Central memory CD4-positive, alpha-beta T cell (primary cell): ENCODE measurements at places on chromosomes 2 and 18.

DNA sequence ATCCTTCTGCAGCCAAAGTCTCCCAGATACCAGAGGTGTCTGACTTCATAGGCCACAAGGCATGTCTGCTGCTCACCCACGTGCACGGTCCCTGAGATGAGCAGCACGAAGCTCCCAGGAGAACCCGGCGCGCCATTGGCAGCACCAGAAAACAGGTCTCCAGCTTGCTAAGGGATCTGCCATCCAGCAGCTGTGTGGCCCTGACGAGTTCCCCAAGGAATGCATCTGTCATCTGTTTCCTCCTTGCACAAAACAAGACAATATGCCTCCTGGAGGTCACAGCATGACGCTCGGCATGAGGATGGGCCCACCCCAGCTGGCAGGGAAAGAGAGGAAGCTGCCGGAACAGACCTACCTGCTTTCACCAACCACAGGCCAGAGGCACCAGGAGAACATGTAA lies 29.2 kb downstream of the HS6ST1 start:
- no peak for DNase-seq

DNA sequence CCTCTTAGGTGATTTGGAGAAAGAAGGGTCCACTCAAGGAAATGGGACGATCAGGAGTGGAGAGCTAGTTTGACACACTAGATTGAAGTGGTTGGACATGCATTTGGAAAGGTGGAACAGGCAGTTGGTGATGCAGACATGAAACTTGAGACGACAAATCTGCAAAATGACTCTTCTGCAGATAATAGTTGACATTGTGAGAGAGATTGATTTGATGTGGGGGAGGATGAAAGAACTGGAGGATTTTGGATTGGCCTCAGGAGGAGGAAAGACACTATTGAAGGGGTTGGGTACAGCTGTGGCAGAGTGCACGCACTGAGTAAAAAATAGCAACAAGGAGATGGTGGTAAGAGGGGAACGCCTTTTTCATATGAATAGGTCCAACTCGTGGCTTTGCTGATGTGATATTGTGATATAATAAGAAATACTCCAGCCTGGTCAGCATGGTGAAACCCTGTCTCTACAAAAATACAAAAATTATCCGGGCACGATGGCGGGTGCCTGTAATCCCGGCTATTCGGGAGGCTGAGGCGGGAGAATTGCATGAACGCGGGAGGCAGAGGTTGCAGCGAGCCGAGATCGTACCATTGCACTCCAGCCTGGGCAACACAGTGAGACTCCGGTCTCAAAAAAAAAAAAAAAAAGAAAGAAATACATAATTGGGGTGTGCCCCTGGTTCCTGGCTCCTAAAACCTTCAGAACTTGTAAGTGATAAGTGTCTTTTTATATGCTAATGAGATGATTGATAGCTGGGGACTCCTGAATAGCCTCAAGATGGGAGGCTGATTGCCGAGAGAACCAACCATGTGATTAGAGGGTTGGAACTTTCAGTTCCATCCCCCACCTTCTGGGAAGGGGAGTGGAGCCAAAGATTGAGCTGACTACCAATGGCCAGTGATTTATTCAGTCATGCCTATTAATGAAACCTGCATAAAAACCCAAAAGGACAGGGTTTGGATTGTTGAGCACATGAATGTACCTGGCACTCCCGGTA lies 9.7 kb downstream of the TTLL4 start:
- DNase-seq: no peak

DNA sequence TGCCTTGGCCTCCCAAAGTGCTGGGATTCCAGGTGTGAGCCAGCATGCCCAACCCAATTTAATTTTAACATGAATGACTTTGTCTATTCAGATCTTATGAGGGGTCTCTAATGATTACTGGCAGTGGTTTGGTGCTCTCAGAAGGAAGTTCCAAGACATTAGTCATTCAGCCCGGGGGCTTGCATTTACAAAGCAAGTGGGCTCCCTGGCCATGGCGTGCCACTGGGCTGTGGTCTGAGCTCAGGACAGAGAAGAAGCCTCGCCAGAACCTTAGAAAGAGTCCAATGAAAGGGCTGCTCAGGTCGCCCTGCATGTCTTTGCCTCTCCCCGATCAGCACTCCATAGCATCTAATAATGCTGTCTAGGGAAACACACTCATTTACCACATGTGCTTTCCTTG lies 182.6 kb upstream of the CHAC2 start:
- DNase-seq: no peak

GRCh38 chr2:10360850-10361588 lies 58.3 kb downstream of the HPCAL1 start:
- DNase-seq: no peak

GRCh38 chr18:61334951-61335683 lies 1.9 kb downstream of the CDH20 start:
- DNase-seq: no peak

GRCh38 chr2:3639015-3639630 lies 18.9 kb upstream of the ALLC start:
- DNase-seq: no peak

DNA sequence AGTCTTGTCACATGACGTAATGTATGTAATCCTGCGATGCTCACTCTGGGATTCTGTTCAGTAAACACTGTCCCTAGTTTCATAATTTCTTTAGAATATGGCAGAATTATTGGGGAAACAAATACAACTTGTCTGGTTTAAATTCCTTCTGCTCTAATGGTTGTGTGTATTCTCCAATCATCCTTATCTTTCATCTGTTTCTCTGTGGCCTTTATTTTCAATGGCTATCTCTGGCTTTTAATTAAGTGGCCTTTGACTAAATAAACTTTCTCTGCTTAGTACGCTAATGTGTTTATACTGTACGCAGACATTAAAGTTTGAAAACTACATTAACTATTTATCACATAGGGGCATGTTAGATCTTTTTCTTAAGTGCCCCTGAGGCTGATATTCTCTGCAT lies 40.9 kb downstream of the CDH7 start:
- DNase-seq: no peak

DNA sequence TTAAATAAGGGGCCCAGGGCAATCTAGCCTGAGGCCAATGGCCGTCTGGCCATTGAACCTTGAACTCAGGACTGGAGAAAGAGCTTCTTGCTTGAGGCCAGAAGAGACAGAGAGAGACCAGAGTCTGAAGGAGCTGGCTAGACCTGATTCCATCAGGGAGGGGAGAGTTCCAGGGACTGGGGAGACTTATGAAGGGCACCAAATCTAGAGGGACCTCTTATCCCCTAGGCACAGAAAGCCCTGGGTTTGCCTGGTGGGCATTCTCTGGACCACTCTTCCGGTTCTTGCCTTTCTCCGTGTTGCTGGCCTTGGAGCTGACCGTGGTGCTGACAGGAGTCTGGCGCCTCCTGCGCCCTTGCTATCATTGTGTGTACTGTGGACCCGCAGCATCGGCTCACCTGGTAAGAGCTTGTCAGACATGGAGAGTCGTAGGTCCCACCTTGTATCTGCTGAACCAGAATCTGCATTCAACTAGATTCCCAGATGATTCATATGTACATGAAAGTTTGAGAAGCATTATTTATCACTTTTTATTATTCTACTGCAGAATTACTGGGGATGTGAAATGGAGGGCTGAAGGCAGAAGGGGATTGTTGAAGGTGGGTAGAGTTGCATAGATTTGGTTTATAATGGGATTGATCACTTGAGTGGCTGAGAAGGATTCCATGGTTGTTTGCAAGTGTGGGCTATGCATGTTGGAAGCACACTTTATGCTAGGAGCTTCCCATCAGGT lies 4.3 kb upstream of the TRPM8 start:
- DNase-seq: no peak

DNA sequence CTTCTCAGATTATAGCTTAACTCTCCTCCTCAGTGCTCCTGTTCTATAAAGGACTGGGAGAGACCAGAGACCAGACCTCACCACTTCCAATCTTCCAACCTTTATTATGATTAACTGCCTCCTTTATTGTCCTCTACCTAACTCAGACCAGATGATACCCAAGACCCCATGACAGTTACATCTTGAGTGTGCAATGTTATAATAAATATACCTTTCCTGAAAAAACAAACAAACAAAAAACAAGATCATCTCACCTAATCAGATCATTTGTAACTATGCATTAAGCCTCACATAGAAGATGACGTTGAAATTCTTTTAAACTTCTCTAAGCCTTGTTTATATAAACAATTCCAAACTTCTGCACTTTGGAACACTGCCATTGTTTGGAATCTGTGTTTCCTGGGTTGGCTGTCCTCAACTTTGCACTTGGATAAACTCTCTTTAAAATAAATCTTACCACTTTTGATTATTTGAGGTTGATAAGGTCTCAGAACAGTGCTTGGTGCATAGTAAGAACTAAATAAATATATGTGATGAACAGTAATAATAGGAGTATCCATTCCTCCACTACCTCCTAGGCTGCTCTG lies 342.7 kb downstream of the TDRD15 start:
- no peak for DNase-seq

DNA sequence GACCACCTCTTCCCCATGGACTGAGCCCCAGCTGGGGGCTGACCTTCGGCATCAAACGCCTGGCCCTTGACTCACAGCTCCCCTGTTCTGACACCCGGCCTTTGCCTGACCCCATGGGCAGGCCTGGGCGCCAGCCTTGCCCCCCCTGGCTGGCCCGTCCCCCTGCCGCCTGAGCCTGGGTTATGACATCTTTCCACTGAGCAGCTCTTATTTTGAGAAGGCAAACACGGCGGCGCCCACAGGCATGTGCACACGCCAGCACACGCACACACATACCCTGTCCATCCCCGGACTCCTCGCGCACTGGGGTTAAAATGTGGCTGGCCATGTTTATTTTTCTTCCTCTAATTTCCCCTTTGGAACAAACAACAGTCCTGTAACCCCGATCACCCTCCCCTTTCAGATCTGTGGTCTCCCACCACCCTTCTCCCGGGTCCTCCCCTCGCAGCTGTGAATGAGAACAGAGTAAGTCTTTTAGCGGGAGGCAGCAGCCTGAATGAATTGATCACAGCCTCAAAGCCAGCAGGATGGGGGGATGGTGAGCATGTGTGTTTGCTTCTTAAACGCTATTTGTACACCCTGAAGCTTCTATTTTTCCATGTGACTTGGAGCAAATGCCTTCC lies 11.8 kb upstream of the ATOH8 start:
- no peak for DNase-seq

GRCh38 chr18:73614812-73615211 lies 532.8 kb downstream of the FBXO15 start:
- no peak for DNase-seq

DNA sequence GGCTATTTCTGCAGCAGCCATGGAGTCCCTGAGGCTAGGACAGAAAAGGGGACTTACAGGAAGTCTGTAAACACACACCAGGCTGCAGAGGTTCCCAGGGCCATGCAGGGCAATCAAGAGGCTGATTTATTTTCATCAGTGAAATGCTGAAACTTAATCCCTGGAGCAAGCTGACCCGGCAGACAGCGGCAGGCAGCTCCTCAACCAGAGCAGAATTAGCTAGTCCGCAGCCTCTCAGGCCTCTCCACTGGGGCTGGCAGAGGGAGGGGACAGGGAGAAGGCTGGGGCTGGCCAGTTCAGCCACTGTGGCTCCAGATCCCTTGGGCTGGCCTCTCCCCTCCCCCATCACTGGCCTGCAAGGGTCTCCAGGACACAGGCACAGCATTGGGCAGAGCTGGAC lies 136.3 kb downstream of the TNS1 start:
- no peak for DNase-seq

DNA sequence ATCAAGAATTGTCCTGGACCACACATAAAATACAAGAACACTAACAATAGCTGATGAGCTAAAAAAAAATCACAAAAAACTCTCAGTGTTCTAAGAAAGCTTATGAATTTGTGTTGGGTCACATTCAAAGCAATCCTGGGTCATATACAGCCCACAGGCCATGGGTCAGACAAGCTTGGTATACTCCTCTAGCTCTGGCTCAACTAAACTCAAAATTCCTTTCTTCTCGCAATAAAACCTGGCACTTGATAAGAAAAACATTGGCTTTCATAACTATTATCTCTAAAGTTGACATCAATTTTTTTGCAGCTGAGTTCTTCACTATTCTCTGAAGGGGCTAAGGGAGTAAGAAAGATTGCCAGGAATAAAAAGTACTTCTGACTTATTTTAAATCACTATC lies 38.3 kb downstream of the FBXO48 start:
- DNase-seq: no peak

DNA sequence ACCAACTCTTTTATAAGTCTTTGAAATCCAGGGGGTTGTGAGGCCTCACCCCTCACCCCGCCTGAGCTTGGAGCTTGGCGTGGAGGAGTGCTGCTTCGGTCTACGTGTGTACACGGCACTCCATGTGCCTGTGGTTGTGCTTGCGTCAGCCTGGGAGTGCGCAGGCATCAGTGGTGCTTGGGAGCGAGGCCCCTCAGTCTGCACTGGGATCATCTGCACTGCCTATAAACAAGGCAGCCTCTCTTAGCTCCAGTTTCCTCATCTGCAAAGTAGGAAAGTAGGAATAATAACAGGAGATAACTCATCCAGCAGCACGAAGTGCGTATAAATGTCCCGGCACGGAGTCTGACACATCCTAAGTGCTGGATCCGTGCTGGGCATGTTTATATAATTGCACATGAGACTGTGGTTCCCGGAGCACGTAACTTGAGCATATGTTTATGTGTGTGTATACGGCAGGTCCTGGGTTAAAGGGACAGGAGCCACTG lies 1.2 kb downstream of the GYPC start:
- DNase-seq: peak; percentile 70

DNA sequence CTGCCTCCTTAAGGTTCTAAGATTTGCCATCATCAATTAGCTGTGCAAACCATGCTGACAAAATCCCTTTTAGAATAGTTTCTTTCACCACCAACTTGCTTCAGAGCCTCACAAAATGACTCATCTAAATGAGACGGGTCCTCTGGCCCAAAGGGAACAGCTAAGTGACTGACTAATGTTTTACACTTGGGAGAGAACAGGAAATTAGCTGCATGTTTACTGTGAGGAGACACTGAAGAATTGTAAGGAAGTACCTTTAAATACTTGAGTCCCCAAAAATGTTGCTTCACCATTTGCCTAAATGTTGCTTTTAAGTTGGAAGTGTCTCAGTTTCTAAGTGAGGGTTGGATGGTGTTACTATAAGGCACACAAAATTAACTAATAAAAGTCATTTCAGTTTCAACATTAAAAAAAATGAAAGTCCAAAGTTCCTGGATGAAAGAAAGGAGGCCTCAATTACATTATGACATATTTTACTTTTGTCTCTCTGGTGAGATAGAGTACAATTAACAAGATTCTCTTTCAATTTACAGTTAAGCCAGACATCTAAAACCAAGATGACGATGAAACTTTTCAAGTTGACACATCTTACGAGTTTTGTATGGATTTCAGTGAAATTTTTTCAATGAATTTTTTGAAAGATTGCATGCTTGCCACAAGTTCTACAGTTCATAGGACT lies 229.1 kb upstream of the FN1 start:
- DNase-seq: no peak

GRCh38 chr2:16813593-16813992 lies 148.0 kb upstream of the CYRIA start:
- DNase-seq: no peak

GRCh38 chr18:57998461-57998860 lies 45.6 kb upstream of the NEDD4L start:
- DNase-seq: no peak
